HuH-7 (cell line): ENCODE measurements at places on chromosomes 16 and 17.

DNA sequence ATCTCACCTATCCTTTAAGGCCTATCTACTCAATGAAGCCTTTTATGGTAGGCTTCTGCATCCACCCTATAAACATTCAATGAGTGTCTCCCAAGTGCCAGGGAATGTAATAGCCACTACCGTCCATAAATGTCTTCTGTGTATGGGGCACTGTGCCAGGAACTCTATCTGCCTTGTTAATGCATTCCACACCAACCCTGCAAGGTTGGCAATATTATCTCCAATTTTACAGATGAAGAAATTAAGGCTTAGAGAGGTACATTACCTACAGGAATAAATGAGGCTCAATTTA lies 20.0 kb downstream of the MAP3K14 start:
- DNase-seq, result no peak

GRCh38 chr17:50464736-50465135 lies 3.9 kb downstream of the CHAD start:
- no peak for DNase-seq

DNA sequence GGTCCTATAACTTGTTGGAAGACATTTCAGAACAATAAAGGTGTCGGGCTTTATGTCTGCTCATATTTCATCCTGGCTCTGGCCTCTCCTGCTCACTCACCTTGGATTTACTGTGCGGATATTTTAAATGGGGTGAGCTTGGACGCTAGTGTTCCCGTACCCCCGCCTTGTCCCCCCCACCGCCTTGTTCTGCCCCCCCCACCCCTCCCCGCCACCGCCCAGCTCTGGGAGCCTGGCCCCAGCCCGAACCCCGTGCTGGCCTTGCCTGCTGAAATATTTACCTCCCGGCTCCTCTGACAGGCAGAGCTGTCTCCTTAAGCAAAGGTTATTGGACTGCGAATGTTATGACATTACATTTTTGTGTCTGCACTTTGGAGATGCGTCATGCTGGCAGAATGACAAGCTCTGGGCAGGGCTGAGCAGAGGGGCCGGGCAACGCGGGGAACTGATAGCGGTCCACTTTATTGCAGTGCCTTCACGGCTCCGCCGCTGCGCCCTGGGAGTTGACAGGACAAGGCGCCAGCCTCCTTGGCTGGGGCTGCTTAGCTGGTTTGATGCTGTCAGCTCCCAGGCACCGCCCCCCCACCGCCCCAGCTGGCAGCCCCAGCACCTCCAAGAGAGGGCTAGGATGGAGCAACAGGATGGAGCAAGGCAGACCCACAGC lies 222.5 kb upstream of the GSE1 start:
- DNase-seq, result peak; percentile 90

DNA sequence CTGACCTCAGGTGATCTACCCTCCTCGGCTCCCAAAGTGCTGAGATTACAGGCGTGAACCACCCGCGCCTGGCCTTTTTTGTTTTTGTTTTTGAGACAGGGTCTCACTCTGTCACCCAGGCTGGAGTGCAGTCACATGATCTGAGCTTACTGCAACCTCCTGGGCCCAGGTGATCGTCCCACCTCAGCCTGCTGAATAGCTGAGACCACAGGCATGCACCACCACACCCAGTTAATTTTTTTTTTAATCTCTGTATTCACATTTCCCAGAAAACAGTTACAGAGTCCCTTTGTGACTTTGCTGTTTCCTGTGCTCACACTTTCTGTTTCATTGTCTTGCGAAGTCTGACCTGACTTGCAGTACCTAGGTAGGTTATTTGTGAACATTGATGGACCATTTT lies 2.7 kb downstream of the CLUAP1 start:
- no peak for DNase-seq

DNA sequence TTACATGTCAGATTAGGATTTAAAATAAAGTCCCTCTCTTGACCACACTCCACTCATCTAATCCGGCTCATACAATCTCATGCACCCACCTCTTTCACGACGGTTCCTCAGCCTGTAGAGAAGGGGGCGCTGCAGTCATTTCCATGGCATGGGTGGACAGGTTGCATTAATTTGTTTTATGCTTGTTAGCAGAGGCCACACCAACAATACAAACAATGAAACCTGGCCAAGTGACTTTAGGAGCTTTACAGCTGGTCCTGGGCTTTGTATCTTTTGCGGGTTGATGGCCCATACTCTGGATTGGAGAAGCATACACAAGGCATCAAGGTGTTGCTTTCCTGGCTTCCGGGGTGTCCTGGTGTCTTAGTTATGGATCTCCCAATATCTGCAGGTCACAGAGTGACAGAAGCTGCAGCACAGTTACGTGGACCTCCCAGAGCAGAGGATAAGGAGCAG lies 9.7 kb upstream of the SNF8 start:
- DNase-seq, result peak; percentile 68

DNA sequence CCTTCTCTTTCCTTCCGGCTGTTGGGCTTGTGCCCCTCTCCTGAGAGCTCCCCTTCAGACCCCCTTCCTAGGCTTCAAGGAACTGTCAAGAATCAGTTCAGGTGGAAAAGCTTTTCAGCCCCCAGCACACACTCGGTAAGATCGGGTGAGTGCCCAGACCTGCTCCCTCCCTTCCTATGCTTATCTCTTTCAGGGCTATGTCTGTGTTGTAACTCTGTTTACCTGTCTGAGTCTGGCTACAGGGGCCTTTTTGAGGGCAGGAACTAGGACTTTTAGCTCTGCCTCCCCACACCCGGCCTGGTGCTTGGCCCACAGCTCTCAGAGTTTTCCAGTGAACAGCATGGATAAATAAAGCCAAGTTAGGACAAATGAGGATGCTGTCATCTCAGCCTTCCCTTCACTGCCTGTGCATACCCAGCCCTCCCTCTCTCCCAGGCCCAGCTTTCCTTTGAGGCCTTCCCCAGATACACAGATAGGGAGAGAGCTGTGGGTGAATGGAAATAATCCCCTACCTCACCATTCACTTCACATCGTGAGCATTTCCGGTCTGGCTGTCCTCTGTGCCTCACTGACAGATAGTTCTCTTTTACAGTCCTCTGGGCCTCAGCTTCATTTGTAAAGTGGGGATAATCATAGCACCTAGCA lies 5.7 kb upstream of the MRPS23 start:
- DNase-seq, result peak; percentile 51

DNA sequence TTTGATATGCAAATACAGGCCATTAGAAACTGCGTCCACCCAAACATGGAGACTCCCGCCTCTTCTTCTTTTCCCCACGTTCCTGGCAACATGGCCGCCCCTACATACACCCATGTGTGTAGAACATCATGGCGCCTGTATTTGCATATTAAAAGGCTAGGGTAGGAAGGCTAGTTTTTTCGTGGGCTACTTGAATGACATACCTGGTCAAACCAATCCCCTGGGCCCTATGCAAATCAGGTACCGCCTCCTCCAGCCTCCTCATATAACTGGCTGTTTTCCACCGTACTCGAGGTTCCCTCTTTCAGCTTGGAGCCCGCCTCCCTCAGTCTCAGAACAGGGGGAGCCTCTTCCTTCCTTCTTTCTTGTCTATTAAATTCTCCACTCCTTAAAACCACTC lies 840 bp upstream of the CD300LB start:
- DNase-seq, result no peak

DNA sequence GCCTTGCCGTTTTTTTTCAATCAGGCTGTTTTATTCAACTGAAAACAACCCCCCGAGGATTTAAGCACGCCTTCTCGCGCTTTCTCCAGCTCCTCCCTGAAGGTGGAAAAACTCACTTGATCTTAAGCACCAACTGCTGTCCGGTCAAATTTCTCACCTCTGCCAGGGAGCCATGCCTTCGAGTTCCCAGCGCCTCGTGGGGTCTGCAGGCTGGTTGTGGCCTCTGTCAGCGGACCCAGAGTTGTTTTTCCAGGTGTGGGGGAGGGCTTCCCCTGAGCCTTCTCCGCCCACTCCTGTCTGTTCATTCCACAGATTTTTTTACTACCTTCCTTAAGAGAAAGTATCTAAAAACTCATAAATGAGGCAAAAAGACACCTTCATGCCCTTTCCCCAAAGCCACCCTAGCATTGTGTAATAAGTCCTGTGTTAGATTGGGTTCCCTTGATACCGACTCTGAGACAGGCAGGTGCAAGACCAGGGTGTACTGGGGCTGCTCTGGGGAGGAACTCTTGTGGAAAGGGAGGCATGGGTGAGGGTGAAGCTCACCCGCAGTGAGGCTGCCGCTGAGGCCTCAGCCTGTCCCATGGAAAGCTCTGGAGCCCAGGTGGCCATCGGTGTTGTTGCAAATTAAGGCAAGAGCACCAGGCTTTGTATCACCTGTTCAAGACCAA lies 101.6 kb downstream of the AXIN2 start:
- DNase-seq, result no peak

DNA sequence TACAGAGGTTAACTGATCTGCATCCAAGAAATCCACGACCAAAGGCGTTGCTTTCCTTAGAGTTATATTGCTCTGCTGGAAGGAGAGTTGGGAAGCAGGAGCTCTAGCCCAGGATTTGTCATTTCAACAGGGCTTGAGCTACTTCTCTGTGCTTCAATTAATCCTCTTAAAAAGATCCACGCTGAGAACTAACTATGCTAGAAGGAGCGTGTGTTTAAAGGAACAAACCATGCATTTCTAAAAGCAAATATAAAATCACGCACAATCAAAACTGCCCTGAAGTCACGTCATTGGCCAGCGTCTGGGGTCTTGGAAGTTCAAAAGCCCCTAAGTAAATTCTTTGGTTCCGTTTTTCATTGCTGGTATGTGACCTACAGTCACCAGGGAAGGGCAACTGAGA lies 1.1 kb downstream of the ARL6IP1 start:
- DNase-seq, result no peak

GRCh38 chr17:37490022-37490587 lies 414 bp downstream of the DUSP14 start:
- DNase-seq, result no peak

DNA sequence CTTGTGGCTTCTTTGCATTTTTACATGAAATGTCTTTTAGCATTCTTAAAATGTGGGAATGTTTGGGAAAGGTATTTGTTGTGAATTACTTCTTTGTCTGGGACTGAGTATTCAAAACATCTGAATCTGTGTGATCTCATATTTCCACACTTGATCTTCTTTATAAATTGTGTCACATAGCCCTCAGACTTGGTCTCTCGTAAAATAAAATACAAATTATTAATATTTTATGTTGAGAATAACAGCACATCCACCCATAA lies 81.9 kb downstream of the TUBD1 start:
- DNase-seq, result no peak

DNA sequence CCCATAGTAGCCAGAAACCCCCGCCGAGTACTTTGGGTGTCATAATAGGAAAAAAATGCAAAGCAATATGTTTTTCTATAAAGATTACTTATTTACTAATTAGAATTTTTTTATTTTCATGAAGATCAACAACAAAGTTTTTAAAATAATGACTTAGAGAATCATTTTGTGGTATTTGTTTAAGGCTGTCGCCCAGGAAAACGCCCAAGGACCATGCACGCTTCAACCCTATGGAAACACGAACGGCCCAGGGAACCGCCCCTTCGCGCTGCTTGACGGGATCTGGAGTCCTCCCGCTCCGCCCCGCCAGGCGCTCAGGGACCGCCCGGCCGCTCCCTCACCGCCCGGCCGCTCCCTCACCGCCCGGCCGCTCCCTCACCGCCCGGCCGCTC lies 408 bp upstream of the KPNA2 start:
- DNase-seq, result peak; percentile 77

- DNase-seq, result no peak
Observed at GRCh38 chr16:5634666-5635180, 537.1 kb upstream of the EEF2KMT start.
